ENCODE measurements at places on chromosomes 16 and 17.

GRCh38 chr16:51035711-51036110 lies 115.4 kb downstream of the SALL1 start:
- no peak for DNase-seq

DNA sequence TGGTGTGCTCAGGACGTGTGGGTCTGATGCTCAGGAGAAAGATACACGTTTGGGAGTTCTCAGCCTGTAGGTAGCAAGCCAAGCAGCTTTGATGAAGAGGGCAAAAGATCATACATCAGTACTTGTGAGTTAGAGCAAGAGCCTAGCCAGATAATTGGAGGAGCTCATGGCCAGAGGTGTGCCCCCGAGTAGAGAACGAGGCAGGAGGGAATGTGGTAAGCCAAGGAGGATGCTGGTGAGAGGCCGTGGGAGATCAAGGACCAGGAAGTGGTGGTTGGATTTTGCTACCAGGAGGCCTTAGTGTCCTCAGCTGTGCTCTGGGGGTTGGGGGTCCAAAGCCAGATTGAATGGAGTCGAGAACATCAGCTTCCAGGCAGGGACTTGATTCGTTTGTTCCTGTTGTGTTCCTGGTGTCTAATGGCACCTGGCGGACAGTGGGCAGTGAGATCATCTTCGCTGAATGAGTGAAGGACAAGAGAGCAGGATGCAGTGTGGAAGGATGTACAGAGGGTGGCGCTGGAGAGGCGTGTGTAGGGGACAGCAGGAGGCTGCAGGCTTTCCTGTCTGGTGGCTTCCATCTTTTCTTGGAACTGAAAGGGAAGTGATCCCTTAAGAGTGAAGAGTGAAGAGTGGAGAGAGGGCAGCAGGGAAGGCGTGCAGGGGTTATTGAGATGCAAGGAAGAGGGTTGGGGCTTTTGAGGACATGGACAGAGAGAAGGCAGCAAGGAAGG lies 11.6 kb downstream of the FBXL19 start:
- no peak for DNase-seq

DNA sequence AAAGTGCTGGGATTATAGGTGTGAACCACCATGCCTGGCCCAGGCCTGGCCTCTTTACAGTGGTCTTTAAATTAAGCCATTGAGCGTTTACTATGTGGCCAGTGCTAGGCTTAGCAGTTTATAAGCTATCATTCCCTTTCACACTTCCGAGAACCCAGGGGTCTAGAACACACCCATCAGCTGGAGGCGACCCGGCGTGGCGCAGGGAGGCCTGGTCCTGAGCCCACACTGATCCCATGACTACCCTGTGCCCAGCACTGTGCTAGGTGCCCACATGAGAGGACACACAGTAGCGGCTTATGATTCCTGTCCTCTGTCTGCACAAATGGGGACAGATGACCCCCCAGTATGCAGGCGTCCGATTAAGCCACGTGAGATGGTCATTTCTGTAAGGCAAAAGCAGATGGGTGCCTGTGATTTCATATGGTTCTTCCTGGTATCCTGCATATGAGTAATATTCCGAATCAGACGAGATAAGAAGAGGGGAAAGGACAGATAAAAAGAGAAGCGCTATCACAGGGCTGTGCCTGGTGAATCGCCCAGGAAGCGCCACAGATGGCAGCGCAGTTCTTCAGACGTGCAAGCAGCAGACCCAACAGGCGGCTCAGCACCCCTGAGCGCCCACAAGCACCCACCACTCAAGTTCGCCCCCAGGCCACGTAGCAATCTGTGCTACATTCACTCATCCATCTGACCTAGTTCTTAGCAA lies 5.3 kb downstream of the OSGIN1 start:
- DNase-seq, result no peak

DNA sequence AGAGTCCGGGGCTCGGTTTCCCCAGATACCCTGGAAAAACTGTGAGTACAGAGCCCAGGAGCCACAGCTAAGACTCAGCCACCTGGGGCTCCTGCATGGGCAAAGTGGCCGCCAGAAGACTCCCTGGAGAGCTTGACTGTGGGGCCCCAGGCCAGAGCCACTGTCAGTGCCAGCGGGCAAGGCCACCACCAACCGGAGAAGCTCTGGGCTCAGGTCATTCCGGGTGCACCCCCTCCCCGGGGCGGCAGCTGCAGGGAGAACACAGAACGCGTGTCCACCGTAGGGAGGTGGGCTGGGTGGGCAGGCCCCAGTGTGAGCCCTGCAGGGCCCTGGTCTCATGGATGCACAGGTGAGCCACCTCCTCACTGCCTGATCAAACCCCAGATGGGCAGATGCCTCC lies 22.3 kb upstream of the RBFOX3 start:
- DNase-seq, result no peak

All from fibroblast of skin of right quadriceps (primary cell).